Stomach (tissue), 19 donors: ENCODE measurements at places on chromosomes 6 and 20. TPM values are rescaled to one million over a fixed set of nuclear protein-coding genes. Genes with fewer than 3 reads are reported as not detected.

The TUBB1 gene
- total RNA-seq: not detected

DNA sequence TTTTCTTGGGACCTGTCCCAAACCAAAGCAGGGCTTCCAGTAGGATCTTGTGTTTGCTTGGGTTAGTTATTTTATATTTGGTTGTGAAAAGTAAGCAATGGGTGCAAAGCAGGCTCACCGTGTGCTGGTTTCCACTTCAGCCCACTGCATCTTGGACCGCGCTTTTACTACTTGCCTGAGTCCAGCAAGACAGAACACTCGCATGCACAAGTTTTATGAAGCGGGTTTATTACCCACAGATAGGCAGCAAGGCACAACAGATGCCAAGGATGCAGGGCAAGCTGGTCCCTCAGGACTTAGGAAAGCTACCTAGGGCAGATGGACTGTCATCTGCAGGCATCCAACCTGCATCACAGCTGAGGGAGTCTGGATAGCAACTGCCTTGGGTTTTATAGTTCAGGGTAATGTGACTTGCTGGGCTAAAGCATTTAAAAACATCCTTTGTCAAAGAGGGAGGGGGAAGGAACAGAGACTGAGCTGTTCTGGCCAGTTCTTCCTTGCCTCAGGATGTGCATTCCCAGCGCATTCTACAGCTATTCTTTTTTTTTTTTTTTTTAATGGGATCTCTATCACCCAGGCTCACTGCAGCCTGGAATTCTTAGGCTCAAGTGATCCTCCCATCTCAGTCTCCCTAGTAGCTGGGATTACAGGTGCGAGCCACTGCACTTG lies 18.5 kb downstream of the CITED2 start:
- no peak overlapping the region for H3K4me3 ChIP-seq
- DNase-seq: no peak
- no peaks in the 10 kb centered on the region for H3K36me3 ChIP-seq
- H3K27ac ChIP-seq: no peak overlapping the region
- H3K4me1 ChIP-seq: no peaks in the 10 kb centered on the region
- no peaks in the 10 kb centered on the region for H3K27me3 ChIP-seq

The OR2H1 gene
- not detected for total RNA-seq

DNA sequence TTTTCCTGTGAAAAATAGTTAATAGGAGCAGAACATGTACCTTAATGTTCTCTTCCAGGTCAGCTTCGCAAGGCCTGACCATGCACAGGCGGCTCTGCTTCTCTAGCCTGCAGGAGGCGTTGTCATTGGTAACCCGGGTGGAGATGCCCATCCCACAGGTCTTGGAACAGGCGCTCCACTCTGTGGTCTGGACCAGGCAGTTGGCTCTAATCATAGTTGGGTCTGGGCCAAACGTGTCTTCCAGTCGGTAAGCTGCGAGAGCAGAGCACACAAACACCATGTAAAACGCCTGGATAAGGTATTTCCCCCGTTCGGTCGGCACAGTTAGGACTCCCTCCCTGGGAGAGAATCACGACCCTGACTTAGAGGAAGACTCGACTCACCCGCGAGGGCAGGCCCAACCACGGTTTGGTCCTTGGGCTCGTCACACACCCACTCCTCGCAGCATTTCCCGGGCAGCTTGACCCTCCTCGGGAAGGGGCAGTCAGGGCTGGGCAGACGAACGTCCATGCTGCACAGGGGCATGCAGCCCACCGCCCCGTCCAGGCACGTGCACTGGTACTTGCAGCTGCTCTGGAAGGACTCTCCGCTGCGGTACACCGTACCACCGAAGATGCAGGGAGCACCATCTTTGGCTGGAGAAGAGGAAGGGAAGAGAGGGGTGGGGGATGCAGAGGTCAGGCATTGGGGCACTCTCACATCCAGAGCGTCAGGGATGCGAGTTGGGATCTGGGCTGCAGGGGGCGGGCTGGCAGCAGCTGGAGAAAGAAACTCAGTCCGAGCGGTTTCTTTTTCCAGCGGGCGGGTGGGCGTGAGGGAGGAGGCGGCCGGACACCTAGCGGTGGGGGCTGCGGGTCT lies 1.0 kb downstream of the CCN2 start:
- H3K36me3 ChIP-seq: no peaks in the 10 kb centered on the region
- peak overlapping the region; percentile 96 for H3K27ac ChIP-seq
- H3K4me1 ChIP-seq: peaks cover 32% of the 10 kb centered on the region
- peaks cover 7% of the 10 kb centered on the region for H3K27me3 ChIP-seq

DNA sequence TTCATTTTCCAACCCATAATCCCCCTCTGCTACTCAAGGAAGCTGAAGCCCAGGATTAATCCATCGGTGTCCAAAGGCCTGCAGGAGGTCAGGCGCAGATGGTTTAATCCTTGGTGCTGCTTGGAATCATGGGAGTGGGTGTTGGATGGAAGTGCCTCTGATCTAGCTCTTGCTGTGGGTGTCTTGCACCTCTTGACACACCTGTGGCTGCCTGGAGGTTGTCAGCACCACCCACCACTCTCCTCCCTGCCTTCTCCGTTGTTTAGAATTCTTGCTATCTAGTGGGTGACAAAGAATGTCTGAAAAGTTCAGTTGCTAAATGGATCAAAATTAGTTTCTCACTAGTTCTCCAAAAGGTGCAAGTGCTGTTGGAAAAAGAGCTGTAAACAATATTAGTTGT lies 1074.4 kb upstream of the FLRT3 start:
- no peak for DNase-seq
- H3K4me3 ChIP-seq: no peak overlapping the region
- no peak overlapping the region for H3K27ac ChIP-seq
- H3K27me3 ChIP-seq: no peaks in the 10 kb centered on the region
- no peaks in the 10 kb centered on the region for H3K4me1 ChIP-seq

The B4GALT5 gene
- 40.0 TPM for total RNA-seq

DNA sequence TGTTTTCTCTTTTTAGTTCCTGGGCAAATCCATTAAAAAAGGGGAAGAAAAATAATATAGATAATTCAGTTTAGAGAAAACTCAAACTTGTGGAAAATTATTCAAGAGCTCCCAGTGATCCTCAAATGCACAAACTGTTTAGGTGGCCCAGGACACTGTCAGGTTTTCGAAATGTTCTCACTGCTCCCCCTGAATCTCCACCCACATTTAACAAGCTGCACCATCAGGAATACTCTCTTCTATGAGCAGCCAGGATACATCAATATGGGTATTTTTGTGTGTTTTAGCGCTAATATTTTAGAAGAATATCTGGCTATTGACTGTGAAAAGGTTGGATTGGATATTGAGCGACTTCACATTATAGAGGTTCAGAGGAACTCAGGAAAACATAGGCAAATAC lies 43.9 kb downstream of the OR2B2 start:
- no peaks in the 10 kb centered on the region for H3K36me3 ChIP-seq
- H3K27me3 ChIP-seq: peaks cover 3% of the 10 kb centered on the region
- DNase-seq: no peak
- H3K27ac ChIP-seq: no peak overlapping the region
- no peak overlapping the region for H3K4me3 ChIP-seq

DNA sequence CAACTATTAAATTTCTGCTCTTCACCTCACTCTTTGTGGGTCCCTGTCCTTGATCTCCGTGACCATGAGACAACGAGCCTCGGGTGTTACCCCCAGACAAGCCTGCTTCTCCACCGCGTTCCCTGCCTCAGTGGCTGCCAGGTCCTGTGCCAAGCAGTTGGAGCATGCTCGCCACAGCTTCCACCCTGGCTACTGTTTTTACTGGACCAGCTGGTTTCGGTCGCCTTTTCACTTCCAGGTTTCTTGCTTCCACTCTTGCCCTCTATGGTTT lies 5.6 kb downstream of the TP53RK start:
- peak overlapping the region; percentile 63 for H3K27ac ChIP-seq
- no peaks in the 10 kb centered on the region for H3K27me3 ChIP-seq
- peaks cover 72% of the 10 kb centered on the region for H3K4me1 ChIP-seq
- peak overlapping the region; percentile 33 for H3K4me3 ChIP-seq

The CST8 gene
- total RNA-seq: not detected

The FERMT1 gene
- total RNA-seq: 11.9 TPM

The AVP gene
- not detected for total RNA-seq
